ENCODE measurements at places on chromosomes 6 and 20.

DNA sequence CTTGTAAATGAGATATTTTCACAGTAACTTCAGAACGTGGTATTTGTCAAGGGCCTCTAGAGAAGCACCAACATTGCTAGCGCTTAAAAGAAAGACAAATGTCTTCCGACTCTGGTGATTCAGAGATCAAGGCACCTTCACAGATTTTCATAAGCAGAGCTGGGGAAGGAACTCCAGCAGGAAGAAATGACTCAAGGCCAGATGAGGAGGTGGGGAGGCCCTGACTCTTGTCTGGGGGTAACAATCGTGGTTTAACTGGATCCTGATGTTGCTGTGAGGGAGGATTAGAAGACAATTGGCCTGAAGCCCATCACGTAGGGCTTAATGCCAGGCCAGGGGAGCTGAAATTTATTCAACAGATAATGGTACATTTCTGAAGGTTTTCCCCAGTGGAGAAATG lies 122.9 kb upstream of the QKI start:
- no peak for DNase-seq

- no peak for DNase-seq
These were observed 87.6 kb downstream of the QRSL1 start for GRCh38 chr6:106716966-106717365.

DNA sequence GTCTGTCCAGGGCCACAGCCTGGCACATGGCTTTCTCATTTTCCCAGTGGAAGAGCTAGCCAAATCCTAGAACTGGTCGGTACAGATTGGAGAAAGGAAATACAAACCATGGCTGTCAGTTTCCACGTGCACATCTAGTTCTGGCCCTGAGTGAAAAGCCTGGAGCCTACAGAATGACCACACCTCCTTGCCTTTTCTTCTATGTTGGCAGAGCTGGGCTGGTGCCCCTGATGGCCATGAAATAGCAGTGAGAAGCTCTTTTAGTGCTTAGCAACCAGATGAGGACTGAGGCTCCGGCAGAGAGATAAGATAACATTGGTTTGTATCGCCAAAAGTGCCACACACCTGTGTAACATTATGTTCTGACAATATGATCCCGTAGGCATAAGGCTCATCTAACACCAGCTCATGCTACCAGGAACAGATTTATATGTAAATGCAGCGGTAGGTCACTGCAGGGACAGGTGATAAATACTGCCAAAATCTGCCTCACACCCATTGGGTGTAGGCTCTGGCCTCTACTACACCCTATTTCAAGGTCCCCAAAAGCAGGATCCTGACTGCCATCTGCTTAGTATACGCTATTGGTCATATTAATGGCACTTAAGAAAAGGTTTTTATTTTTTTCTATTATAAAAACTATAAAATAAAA lies 39.9 kb upstream of the TBC1D7 start:
- no peak for DNase-seq

DNA sequence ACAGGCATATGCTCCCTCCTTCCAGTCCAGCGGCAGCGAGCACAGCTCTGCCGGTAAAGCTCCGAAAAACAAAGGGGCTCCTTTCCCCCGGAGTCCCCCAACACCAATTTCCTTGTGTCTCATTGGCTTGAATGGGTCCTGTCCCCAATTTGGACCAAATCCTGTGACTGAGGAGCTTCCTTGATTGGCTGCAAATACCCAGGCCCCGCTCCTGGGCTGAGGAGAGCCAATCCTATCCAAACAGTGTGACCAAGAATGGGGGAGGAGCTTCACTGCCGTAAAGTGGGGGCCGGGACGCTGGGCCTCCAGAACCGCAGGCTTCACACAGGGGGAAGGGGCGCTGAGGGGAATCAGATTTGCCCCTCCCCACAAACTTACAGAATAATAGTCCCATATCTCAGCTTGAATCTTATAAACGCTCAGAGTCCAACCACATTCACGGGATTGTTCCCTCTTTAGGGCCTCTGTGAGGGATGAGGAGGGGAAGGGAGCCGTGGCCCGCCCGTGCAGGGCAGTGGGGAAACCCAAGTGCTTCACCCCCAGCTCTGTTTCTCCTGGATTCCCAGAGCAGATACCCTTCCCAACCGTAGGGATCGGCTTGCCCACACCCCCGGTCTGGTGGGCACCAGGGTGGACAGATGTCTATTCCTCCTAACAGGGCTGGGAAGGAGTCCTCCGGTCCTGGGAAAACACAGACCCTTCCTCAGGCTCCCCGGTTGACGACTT lies 141.0 kb upstream of the MLN start:
- DNase-seq: no peak

- DNase-seq: no peak
These were observed 4.3 kb downstream of the CCDC167 start for GRCh38 chr6:37495244-37495934.

DNA sequence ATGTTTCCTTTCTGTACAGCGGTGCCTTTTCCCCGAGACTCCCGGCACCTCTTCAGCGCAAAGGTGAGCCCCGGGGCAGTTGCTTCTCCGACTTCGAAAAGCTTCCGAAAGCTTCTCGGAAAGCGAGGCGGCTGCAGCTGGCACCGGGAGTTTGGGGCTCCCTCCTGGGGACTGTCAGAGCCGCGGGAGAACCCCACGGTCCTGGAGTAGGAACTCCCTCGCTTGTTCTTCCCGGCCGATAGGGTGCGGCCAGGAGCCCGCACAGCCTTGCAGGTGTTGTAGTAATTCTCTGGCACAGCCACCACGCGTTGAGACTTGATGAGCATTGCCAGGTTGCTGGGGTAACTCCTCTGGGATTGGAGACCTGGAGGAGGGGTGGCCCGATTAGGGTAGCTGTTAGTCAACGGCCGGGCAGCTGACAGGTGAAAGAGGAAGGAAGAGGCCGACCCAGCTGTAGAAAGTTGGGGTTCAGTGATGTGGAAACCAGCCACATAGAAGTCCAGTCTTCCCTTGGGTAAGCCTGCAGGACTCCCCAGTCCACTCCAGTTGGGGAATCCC lies 721 bp downstream of the KDM1B start:
- DNase-seq: peak; percentile 41

All from suppressor macrophage treated with lipopolysaccharide for 4 hours (primary cell).